ENCODE measurements at places on chromosomes 3 and 15.

GRCh38 chr3:29397406-29397805 is 116.5 kb downstream of the RBMS3 start:
- no peak for DNase-seq
- no peak overlapping the region for H3K4me3 ChIP-seq
- H3K27me3 ChIP-seq: no peaks in the 10 kb centered on the region
- no peaks in the 10 kb centered on the region for H3K36me3 ChIP-seq
- H3K27ac ChIP-seq: no peak overlapping the region

DNA sequence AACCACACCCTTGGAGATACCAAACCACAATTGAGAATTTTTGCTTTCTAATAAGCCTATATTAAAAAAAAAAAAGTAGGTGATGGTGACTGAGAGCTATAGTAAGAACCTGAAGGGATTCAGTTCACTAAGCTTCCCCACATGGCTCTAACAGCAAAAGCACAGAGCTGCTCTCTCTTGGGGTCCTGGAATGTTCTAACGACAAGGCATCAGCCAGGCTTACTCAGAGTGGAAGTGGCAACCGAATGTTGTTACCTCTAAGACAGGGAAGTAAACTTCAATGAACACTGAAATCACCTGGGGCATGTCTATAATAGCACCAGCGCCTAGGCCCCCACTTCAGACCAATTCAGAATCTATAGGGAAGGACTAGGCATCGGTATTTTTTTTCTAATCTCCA is 397.7 kb downstream of the MAGI1 start:
- no peak overlapping the region for H3K27ac ChIP-seq
- H3K4me1 ChIP-seq: no peaks in the 10 kb centered on the region
- no peaks in the 10 kb centered on the region for H3K36me3 ChIP-seq
- no peak overlapping the region for H3K4me3 ChIP-seq
- DNase-seq: no peak

GRCh38 chr15:78056714-78057269 is 20.7 kb downstream of the TBC1D2B start:
- H3K4me3 ChIP-seq: no peak overlapping the region
- peak overlapping the region; percentile 69 for H3K27ac ChIP-seq
- H3K4me1 ChIP-seq: peaks cover 62% of the 10 kb centered on the region
- H3K36me3 ChIP-seq: no peaks in the 10 kb centered on the region

DNA sequence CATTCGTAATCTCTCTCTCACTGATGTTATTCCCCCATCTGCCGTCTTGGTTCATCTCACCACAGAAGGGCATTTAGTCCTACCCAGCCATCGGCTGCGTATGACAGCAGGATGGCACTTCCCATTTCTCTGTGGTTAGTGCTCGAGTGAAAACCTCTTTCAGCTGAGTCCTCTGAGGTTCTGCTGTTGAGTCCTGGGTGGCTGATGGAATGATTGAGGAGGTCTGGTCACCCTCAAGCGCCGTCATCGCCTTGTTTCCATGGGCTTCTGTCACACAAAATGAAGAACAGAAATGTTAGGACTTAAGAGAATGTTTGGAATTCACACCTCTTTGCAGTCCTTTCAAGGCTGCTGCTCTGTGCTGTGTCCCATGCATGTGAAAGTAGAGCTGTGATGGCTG is 9.4 kb upstream of the SACM1L start:
- no peaks in the 10 kb centered on the region for H3K27me3 ChIP-seq
- peaks cover 39% of the 10 kb centered on the region for H3K4me1 ChIP-seq
- no peaks in the 10 kb centered on the region for H3K36me3 ChIP-seq
- no peak for DNase-seq
- H3K27ac ChIP-seq: peak overlapping the region; percentile 7

DNA sequence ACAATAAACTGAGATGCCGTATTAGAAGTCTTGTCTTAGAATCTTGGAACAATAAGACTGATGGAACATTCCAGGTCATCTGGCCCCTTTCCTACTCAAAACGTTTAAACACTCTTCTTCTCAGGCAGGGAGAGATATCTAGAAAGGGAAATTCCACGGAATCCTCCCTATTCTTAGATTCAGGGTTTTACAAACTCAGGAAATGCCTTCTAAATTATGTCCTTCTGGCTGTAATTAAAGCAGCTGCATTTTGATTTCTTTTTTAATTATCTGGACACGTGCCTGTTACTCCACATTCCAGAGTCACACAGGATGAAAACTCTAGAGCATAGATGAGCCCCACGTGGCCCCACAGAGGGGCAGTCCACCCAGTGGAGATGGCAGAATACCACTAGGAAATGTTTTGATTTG is 41.5 kb upstream of the MTMR10 start:
- H3K27ac ChIP-seq: peak overlapping the region; percentile 1
- no peaks in the 10 kb centered on the region for H3K36me3 ChIP-seq
- no peak for DNase-seq
- H3K27me3 ChIP-seq: no peaks in the 10 kb centered on the region
- H3K4me3 ChIP-seq: no peak overlapping the region

GRCh38 chr3:146226881-146227280 is 24.0 kb downstream of the PLSCR4 start:
- DNase-seq: no peak
- H3K4me3 ChIP-seq: no peak overlapping the region

DNA sequence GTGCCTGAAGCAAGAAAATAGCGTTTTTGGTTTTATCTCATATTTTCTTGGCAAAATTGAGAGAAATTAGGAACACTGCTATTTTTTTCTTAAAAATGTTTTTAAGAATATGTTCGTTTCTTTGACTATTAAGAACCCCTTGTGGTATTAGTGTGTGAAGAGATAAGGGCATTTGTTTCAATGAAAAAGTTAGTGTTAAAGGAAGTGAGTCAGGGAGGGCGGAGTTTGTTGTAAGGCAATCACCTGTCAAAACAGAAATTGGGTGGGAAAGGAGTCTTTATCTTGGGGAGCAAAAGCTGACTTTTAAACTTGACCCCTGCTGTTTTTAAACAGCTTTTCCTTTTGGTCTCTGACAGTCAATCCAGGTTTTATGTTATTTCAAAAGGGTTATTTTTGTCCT is 4.2 kb downstream of the RAP2B start:
- peaks cover 21% of the 10 kb centered on the region for H3K4me1 ChIP-seq
- no peak overlapping the region for H3K27ac ChIP-seq
- H3K36me3 ChIP-seq: no peaks in the 10 kb centered on the region
- no peak for DNase-seq
- peak overlapping the region; percentile 1 for H3K4me3 ChIP-seq

- H3K4me3 ChIP-seq: peak overlapping the region; percentile 72
- H3K4me1 ChIP-seq: peaks cover 9% of the 10 kb centered on the region
- H3K36me3 ChIP-seq: no peaks in the 10 kb centered on the region
Observed at GRCh38 chr3:49339581-49339940, 292 bp downstream of the USP4 start.

- H3K27ac ChIP-seq: no peak overlapping the region
- H3K4me3 ChIP-seq: no peak overlapping the region
- H3K27me3 ChIP-seq: no peaks in the 10 kb centered on the region
- H3K36me3 ChIP-seq: no peaks in the 10 kb centered on the region
- DNase-seq: no peak
- no peaks in the 10 kb centered on the region for H3K4me1 ChIP-seq
Observed at GRCh38 chr3:3085782-3086181, 24.4 kb downstream of the IL5RA start.

DNA sequence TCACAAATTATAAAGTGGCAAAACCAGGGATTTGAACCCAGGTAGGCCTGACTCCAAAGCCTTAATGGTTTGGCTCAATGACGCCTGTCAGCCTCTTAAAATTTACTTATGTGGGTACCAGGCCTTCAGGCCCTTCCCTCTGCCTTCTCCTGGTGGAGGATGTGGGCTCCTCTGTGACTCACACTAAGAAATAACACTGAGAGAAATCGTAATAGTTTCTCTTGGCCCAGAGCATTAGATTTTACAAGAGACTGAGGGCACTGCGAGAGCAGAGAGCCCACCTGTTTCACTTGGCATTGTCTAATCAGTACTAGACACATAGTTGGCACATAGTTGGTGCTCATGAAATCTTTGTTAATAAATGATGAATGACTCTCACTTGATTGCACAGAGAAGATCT is 505.2 kb downstream of the SHQ1 start:
- H3K27ac ChIP-seq: no peak overlapping the region
- no peak for DNase-seq
- H3K4me3 ChIP-seq: no peak overlapping the region
- no peaks in the 10 kb centered on the region for H3K27me3 ChIP-seq
- no peaks in the 10 kb centered on the region for H3K36me3 ChIP-seq

- peaks cover 13% of the 10 kb centered on the region for H3K4me1 ChIP-seq
- no peaks in the 10 kb centered on the region for H3K27me3 ChIP-seq
- no peak overlapping the region for H3K4me3 ChIP-seq
- no peak for DNase-seq
- no peaks in the 10 kb centered on the region for H3K36me3 ChIP-seq
Observed at GRCh38 chr3:3177861-3178497, 1.5 kb downstream of the CRBN start.

DNA sequence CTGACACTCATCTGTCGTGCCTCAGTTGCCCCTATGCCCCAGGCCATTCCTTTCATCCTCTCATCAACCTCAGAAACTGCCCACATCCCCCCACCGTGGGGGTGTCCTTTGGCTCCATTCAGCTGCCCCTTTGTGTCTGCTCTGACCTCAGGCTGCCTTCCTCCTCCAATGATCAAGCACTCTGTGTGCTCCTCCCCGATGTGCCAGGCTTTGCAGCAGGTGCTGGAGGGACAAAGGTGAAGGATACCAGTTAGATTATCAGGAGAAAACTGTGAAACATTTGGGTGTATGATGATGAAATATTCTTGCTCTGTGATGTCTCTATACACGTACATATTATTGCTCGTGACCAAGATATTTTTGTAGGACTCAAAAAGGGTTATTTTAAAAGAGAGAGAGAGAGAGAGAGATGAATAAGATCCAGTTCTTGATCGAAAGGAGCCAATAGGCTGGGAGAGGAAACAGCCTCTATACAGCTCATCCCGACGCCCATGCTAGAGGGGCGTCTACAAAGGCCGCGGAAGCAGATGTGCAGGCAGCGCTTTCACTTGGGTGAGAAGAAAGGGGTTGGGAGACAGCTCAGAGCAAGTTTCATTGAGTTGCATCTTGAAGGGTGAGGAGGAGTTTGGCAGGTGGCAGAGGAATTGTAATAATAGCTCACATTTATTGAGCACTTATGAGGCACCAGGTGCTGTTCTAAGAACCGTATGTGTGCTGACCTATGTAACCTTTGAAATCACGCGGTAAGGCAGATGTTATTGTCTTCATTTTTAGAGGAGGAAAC is 28.3 kb upstream of the ADCY5 start:
- no peaks in the 10 kb centered on the region for H3K4me1 ChIP-seq
- no peak for DNase-seq
- no peak overlapping the region for H3K27ac ChIP-seq
- H3K4me3 ChIP-seq: no peak overlapping the region

DNA sequence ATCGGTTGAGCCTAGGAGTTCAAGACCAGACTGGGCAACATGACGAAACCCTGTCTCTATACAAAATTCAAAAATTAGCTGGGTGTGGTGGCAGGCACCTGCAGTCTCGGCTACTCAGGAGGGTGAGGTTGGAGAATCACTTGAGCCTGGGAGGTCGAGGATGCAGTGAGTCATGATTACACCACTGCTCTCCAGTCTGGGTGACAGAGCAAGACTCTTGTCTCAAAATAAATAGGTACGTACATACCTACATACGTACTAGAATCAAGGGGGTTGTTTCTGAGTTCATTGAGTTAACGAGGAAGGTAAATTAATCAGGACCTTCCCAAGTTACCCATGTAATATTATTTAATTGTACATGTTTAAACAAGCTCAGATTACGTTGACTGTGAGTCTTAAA is 97.5 kb downstream of the CHL1 start:
- no peaks in the 10 kb centered on the region for H3K4me1 ChIP-seq
- H3K4me3 ChIP-seq: no peak overlapping the region
- no peaks in the 10 kb centered on the region for H3K27me3 ChIP-seq
- DNase-seq: no peak
- H3K36me3 ChIP-seq: no peaks in the 10 kb centered on the region

- no peaks in the 10 kb centered on the region for H3K4me1 ChIP-seq
- DNase-seq: no peak
- no peak overlapping the region for H3K4me3 ChIP-seq
- H3K36me3 ChIP-seq: no peaks in the 10 kb centered on the region
Observed at GRCh38 chr15:87135109-87135508, 1055.4 kb downstream of the AGBL1 start.

GRCh38 chr3:36476286-36476942 is 96.1 kb downstream of the STAC start:
- DNase-seq: no peak
- H3K27ac ChIP-seq: no peak overlapping the region
- H3K4me3 ChIP-seq: no peak overlapping the region
- no peaks in the 10 kb centered on the region for H3K4me1 ChIP-seq
- H3K27me3 ChIP-seq: no peaks in the 10 kb centered on the region

DNA sequence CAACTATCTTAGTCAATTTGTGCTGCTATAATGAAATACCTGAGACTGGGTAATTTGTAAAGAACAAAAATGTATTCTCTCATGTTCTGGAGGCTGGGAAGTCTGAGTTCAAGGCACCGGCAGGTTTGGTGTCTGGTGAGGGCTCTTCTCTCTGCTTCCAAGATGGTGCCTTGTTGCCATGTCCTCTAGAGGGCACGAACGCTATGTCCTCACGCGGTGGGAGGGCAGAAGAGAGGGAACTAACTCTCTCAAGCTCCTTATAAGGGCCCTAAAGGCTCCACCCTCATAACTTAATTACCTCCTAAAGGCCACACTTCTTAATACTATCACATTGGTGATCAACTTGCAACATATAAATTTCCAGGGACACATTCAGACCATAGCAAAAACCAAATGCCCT is 108.4 kb downstream of the ADAMTSL3 start:
- no peaks in the 10 kb centered on the region for H3K36me3 ChIP-seq
- H3K27me3 ChIP-seq: no peaks in the 10 kb centered on the region
- H3K4me3 ChIP-seq: no peak overlapping the region
- H3K27ac ChIP-seq: no peak overlapping the region
- no peaks in the 10 kb centered on the region for H3K4me1 ChIP-seq

GRCh38 chr3:34013818-34014570 is 215.6 kb downstream of the PDCD6IP start:
- no peak for DNase-seq
- no peaks in the 10 kb centered on the region for H3K27me3 ChIP-seq
- peaks cover 32% of the 10 kb centered on the region for H3K4me1 ChIP-seq

- no peak overlapping the region for H3K4me3 ChIP-seq
- no peaks in the 10 kb centered on the region for H3K4me1 ChIP-seq
- no peak overlapping the region for H3K27ac ChIP-seq
- H3K27me3 ChIP-seq: no peaks in the 10 kb centered on the region
- DNase-seq: no peak
Observed at GRCh38 chr15:25230442-25230841, 208.4 kb downstream of the UBE3A start.

DNA sequence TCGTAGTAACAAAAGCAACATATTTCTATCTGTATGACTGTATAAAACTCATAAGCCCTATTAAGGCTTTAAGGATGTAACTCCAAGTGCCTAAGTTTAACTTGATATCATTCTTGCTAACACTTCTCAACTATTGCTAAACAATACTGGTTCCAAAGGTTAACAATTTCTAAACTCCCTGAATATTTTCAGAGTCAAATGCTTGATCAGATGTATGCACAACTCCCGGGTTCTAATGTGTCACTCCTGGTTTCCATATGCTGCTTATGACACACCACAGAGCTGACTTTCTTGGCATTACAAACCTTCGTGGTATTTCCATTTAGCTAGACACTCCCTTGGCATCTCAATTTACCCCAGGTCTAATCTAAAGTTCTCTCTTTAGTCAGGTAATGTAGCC is 26.3 kb downstream of the DZIP1L start:
- H3K27ac ChIP-seq: no peak overlapping the region
- H3K4me1 ChIP-seq: no peaks in the 10 kb centered on the region
- no peak overlapping the region for H3K4me3 ChIP-seq
- no peaks in the 10 kb centered on the region for H3K36me3 ChIP-seq

GRCh38 chr15:57308170-57308545 is 68.1 kb upstream of the CGNL1 start:
- H3K27ac ChIP-seq: peak overlapping the region; percentile 49
- H3K27me3 ChIP-seq: no peaks in the 10 kb centered on the region
- peaks cover 38% of the 10 kb centered on the region for H3K4me1 ChIP-seq
- no peak overlapping the region for H3K4me3 ChIP-seq
- H3K36me3 ChIP-seq: no peaks in the 10 kb centered on the region

Data from hepatocyte (in vitro differentiated cells).